Activated gamma-delta T cell (primary cell): ENCODE measurements at places on chromosomes 2 and 18.

DNA sequence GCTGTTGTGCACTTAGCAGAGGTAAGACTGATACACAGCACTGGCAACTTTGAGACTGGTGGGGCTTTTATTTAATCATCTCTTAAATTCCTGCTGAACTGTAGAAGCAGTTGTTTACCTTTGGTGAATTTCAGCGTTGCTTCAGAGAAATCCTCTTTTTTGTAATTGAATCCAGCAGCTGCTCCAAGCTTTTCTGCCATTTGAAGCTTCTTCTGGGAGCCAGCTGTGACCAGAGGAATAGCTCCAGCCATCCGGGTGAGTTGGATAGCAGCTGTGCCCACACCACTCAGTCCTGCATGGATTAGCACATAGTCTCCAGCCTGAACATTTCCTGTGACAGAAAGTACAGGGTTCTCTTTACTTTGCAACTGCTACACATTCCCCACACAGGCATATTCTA lies 3.9 kb downstream of the TP53I3 start:
- DNase-seq: no peak

DNA sequence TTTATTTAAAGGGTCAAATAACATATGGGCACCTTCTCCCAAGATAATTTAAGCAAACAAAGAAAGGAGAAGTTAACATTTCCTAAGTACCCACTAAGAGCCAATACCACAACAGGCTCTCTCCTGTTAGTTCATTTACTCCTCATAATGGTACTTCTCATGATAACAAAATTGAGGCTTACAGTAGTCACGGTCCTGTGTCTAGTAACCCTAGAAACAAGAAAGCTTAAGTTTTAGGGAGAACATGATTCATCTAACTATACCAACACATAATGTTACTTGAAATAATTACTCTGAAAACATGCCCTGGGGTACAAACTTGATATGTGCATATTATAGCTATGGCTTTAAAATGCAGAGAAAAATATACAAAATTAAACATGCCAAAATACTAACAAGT lies 19.8 kb downstream of the IWS1 start:
- DNase-seq: no peak

GRCh38 chr2:71611781-71612527 lies 158.6 kb downstream of the DYSF start:
- DNase-seq: no peak

- DNase-seq: no peak
These were observed 6.3 kb downstream of the TPRKB start for GRCh38 chr2:73730810-73731209.

GRCh38 chr2:50694798-50695197 lies 337.1 kb downstream of the NRXN1 start:
- no peak for DNase-seq

- DNase-seq: no peak
These were observed 27.9 kb upstream of the PTMA start for GRCh38 chr2:231680285-231680991.

DNA sequence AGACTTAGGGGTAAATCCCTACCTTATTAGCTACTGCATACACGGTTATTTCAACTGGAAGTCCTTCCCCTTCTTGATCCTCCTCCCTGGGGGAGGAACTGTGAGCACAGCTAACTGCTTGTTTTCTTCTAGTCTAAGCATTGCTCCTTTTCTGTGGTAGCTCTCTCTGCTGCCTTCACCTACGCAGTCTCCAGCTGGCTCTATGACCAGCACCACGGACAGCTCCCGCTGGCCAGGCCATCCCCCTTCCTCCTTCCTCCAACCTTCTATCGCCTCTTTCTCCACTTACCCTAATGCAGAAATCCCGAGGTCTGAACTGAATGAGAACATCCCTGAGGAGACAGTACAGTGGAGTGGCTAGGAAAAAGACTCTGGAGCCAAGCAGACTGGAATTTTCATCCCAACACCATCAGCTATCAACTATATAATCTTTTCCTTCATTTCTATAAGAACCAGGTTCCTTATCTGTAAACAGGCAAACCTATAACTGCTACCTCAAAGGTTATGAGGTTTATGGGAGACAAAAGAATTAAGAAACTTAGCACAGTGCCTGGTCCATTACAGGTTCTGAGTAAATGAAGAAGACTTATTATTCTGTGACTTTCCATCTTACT lies 4.7 kb upstream of the CFAP65 start:
- no peak for DNase-seq

DNA sequence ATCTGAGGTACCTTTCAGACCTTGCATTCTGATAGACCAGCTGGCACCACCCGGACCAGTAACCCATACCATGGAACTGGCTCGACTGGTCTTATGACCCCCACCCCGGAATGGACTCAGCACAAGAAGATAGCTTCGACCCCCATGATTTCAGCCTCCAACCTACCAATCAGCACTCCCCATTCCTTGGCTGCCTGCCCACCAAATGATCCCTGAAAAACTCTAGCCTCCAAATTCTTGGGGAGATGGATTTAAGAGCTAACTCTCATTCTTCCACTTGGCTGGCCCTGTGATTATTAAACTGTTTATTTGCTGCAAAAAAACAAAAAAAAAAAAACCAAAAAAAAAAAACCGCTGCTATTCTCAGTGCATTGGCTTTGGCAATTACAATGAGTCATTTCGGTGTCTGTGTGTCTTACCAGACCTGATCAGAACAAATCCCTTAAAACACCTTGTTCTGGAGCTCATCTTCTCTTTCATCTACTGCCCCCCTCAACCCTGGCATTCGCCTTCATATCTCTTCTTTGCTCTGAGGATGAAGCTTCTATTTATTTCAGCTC lies 60.1 kb upstream of the KIF5C start:
- DNase-seq: no peak

- DNase-seq: no peak
These were observed 300.3 kb downstream of the MTX2 start for GRCh38 chr2:176569574-176569973.

DNA sequence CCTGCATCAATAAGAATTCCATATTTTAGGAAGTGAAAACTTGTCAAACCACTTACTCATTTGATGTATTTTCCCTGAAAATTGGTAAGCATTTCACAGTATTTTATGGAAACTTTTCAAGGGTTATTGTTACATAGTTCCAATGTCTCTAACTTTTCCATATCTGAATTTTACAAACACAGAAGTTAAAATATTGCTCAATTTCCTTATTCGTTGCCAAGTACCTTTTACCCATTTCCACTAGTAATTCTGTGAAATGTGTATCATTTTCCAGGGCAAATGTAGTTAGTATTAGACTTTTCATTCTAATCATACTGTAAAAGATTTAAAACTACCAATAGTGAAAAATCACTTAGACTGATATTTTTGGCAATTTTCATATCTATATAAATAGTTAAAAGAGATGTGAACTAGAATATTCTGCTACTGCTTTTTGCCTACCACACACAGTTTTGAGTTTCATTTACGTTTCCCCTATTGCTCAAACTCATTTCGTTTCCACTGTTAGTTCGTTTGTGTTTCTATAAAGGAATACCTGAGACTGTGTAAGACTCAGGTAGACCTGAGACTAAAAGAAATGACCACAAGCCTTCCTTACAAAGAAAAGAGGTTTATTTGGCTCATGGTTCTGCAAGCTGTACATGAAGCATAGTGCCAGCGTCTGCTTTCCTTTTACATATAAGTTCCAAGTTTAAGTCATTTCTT lies 86.3 kb downstream of the PMS1 start:
- no peak for DNase-seq

GRCh38 chr18:1522249-1522615 lies 617.6 kb downstream of the ADCYAP1 start:
- no peak for DNase-seq

GRCh38 chr2:148493822-148494563 lies 150.6 kb upstream of the EPC2 start:
- no peak for DNase-seq

DNA sequence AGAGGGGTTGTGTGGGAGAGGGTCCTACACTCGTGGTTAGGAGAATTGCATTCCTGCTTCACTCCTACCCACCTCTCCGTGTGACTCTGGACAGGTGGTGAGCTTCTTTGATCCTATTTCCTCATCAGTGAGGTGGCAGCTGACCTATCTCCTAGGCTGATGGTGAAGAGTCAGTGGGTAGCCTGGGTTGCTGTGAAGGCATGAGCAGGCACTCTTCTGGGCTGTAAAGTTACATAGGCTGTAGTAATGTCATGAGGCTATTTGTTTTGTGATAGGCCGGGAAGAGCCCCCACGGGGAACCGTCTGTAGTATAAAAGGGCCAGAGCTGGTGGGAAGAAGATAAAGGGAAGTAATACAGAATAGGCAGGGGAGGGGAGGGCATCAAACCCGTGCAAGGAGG lies 83.8 kb downstream of the TMEM247 start:
- no peak for DNase-seq

DNA sequence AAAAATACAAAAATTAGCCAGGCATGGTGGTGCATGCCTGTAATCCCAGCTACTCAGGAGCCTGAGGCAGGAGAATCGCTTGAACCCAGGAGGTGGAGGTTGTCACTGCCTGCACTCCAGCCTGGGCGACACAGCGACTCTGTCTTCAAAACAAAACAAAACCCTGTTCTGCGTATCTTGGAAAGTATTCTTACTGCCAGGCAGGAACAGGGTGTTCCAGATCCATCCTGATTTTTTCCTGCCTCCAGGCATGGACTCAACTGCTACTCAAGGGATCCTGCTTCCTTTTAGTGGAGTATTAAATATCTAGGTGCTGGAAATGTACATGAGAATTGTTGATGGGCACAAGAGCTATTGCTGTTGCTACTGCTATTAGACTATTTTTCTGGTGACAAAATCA lies 12.3 kb downstream of the HSPD1 start:
- DNase-seq: no peak

DNA sequence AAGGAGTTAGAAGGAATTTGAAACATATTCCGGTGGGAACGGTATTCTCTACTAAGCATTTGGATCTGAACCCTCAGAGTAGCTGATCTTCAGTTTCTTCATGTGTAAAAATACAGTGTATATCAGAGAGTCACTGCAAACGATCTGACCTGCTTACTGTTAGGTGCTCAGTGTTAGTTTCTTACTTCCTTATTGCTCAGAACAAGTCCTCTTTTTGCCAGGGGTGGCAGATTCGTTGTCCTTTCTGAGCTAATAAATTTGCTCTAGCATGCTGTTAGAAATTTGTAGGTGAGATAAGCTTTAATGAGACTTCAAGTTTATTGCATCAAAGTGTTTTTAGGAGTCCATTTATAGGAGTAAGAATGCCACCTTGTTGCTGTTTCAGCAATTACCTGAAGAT lies 15.8 kb downstream of the PLEKHA3 start:
- no peak for DNase-seq

DNA sequence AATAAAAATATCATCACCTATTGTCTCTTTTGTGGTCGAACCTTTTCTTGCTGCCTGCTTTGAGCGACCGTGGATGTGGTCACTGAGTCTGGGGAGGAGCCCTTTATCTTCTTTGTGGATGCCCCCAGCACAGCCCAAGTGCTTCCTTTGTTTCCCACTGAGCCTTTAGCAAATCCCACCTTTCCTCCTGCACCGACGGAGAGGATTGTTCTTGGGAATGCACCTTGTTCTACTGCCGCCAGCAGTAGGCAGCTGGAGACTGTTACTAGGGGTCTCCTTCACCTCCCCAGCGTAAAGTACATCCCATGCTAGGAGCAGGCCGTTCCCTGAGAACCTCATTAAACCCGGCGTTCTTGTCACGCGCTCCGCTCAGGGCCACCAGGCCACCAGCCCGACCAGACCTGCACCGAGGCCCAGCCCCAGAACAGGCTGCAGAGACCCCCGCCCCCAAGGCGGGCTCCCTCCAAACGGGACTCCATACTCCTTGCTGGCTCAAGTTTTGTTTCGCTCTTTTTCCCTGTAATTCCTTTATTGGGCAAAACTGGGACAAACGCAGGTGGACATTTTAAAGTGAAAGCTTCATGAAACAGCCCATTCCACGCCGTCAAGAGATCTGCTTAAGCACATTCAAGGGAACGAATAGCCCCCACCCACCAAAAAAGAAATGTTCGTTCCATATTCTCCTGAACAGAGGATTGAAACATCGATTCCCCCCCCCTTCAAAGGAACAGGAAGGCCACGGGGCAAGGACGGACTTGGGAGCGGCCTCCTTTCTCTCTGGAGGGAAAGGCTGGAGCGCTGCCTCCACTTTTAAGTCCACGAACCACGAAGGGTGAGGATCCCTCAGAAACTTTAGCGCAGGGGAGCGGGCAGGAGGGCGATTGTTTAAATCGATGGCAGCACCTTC lies 1.1 kb upstream of the MAT2A start:
- no peak for DNase-seq

GRCh38 chr2:167749016-167749415 lies 498.4 kb downstream of the STK39 start:
- DNase-seq: no peak

GRCh38 chr2:86056590-86057331 lies 48.9 kb downstream of the POLR1A start:
- DNase-seq: no peak

DNA sequence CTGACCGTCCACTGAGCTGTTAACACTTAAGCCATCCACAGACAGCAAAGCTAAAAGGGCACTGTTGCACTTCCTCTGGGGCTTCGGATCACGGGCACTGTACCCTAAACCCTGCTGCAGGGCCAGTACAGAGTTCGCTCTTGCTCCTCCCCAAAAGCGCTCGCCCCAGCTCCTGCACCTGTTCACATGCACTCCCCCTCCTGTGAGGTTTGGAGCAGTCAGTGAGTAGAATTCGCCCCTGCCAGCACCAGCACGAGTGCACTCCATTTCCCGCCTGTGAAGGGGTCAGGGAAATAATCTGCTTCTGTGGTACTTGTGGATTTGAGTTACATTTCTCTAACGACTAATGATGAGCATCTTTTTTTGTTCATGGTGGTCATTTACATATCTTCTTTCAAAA lies 158.8 kb downstream of the PTPRM start:
- no peak for DNase-seq

DNA sequence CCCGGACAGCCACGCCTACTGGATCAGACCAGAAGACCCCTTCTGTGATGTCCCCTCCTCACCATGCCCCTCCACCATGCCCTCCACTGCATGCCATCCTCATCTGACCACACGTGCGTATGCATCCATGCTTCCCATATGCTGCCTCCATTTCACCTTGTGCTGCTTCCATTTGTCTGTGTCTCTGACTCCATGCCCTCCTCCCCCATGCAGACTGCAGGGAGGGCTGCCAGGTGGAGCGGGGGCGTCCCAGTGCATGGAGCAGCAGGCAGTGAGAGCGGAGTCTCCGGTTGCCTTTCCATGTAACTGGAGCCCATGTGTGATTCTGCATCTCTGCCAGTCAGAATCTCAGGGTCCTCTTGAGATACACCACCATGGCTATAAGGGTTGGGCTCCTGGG lies 52.6 kb downstream of the COA5 start:
- no peak for DNase-seq

DNA sequence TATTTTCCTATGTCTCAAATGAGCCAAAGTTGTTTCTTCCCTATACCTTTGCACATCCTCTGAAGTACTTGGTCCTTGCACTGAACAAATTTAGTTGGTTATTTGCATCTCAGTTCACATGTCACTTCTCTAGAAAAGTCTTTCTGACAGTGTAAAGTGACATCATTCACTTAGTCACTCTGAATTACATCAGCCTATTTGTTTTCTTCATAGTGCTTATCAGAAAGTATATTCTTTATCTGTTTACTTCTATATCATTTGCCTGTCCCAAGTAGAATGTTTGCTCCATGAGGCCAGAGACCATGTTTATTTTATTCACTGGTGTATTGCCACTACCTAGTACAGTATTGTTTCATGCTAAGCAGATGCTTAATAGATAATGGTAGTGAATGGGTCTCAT lies 173.7 kb downstream of the HNMT start:
- DNase-seq: no peak
